Occipital lobe (tissue), 3 donors: ENCODE measurements at places on chromosomes 7 and 10.

DNA sequence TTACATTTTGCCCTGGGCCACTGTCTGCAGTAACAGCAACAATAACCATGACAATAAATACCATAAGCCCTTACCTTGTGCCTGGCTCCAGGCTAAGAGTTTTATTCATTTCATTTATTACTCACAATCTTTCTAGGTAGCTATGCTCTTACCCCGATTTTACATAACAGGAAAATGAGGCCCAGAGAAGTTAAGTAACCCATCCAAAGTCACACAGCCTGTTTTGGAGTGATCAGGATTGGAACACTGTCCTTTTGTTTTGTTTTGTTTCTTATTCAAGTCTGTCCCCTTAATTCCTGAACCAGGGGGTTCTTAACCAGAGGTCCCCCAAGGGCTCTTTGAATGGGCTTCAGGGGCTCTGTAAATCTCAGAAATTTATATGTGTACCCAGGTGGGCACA is 4.2 kb upstream of the LBX1 start:
- DNase-seq, result no peak

- no peak for DNase-seq
Observed at GRCh38 chr10:88995156-88995876, 4.7 kb downstream of the FAS start.

DNA sequence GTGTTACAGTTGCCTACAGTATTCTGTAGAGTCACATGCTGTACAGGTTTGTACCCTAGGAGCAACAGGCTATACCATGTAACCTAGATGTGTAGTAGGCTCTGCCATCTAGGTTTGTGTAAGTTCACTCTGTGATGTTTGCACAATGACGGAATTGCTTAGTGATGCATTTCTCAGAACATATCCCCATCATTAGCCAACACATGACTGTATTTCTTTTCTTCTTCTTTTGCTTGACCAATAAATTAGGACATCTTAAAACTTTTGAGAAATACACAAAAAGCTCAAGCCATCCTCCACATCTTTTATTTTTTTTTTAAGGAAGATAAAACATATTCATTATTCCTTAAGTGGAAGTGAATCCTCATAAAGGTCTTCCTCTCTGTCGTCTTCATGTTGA is 5.4 kb upstream of the PFKFB3 start:
- no peak for DNase-seq

DNA sequence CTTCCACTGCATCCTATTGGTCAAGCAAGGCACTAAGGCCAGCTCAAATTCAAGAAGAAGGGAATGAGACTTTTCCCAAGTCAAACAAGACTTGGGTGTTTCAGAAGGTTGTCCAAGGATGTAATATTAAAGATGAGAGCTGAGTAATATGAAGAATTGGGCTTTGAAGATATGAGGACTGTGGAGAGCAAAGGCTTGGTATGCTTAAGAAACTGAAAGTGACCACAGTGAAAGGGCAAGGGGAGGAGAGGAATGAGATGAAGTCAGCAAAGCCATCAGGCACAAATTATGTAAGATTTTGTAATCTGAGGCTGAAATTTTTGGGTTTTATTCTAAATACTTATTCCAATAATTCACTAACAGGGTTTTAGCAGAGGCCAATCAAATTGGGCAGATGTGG is 38.6 kb upstream of the NPY start:
- no peak for DNase-seq

DNA sequence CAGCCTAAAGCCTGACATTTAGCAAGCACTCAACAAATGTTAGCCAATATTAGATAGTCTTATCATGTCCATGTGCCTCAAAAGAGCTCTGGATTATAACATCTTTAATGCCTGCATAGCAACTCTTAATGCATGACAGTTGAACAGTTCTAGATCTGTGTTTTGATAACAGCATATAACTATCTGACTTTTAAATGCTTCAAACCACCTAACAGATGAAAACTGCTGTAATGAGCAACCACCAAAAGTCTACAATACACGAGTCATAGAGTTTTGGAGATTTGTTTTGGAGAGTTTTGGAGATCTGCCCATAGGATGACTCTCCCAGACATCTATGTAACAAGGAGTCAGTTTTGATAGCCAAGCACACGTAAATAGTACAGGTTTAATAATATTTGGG is 227.3 kb downstream of the TWIST1 start:
- no peak for DNase-seq

- no peak for DNase-seq
Observed at GRCh38 chr7:151168003-151168786, 701 bp upstream of the GBX1 start.

- DNase-seq, result no peak
Observed at GRCh38 chr7:142612237-142612881, 136.9 kb upstream of the PRSS1 start.

DNA sequence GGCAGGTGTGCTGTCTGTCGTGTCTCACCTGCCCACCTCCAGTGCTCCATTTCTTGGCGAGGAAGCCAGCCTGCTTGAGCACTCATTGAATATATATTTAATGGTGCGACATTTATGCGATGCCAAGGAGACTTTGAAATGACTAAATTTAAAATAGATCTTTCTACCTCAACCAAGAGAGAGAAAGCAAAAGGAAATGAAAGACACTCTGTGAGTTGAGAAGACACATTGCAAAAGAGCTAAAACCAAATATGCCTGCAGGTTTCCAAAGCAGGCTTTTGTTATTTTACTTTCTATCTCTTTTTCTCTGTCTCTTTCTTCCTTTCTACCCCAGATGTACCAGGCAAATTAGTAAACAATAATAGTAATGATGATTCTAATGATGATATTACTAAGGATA is 53.6 kb upstream of the AOAH start:
- no peak for DNase-seq

DNA sequence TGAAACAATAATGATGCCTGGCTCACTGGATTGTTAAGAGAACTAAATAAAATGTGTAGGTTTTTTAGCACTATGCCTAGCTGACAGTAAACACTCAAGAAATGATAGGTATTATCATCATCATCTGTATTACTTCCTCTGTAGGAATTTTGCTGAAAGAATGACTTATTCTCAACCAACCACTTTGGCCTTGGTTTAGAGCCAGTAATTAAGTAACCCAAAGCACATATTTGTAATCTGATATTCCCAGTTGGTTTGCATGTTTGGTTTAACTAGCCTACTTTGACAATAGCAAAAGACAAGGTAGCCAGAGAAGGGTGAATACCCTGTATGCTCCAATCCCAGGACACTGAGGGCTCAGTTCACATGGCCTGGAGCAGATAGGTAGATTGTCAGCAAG is 34.4 kb downstream of the BCAP29 start:
- no peak for DNase-seq

- no peak for DNase-seq
Observed at GRCh38 chr10:72353965-72354355, 759 bp downstream of the DNAJB12 start.

- DNase-seq, result no peak
Observed at GRCh38 chr7:48262606-48263310, 91.5 kb downstream of the ABCA13 start.

- no peak for DNase-seq
Observed at GRCh38 chr10:66587680-66588050, 338.2 kb upstream of the LRRTM3 start.

DNA sequence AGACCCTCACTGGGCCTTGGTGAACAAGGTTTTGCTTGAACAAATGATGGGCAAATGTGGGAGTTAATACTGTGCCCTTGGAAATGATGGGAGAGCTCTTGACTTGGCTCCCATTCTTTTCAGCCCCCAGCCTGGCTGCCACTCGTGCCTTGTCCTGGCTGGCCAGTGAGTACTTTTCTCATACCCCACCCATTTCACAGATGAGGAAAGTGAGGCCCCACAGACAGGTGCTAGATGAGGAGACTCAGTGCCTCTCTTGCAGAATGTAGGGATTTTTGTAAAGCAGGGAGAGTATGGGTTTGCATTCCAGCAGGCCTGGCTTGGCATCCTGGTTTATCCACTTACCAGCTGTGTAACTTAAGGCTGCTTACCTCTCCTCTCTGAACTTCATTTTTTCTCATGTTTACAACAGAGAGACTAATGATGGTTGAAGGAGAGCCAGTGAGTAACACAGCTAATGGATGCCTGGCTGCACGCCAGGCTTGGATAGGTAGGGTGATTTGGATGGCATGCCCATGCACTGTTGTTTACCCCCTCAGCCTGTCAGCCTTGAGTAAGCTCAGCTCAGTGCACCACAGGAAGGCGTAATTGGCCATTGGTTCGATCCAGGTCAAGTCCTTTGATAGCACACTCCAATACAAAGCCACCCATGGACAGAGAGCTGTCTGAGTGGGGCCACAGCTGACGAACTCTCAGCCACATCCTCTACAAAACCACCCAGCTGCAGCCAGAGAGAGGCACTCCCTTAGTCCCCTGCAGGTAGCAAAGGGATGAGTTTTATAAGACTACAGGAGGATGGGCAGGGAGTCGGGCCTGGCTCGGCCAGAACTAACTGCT is 436.8 kb downstream of the RPS24 start:
- DNase-seq, result no peak

DNA sequence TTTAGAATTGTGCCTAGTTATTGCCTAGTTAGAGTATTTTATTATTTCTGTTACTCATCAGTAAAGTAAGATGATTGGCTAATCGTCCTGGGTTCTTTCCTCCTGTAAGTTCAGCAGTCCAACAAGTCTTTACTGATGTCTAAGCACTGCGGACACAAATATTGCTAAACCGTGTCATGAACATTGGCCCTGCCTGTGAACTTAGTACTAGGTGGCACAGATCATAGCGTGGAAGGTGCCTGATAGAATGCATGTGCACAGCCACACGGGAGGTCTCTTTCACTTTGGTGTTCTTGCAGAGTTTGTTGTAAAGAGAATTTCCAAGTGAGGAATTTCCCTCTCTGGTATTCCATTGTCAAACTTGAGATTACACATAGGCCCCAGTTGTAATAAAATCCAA is 38.0 kb downstream of the RBM33 start:
- DNase-seq, result no peak

- no peak for DNase-seq
Observed at GRCh38 chr10:69901628-69902505, 100.2 kb downstream of the COL13A1 start.

DNA sequence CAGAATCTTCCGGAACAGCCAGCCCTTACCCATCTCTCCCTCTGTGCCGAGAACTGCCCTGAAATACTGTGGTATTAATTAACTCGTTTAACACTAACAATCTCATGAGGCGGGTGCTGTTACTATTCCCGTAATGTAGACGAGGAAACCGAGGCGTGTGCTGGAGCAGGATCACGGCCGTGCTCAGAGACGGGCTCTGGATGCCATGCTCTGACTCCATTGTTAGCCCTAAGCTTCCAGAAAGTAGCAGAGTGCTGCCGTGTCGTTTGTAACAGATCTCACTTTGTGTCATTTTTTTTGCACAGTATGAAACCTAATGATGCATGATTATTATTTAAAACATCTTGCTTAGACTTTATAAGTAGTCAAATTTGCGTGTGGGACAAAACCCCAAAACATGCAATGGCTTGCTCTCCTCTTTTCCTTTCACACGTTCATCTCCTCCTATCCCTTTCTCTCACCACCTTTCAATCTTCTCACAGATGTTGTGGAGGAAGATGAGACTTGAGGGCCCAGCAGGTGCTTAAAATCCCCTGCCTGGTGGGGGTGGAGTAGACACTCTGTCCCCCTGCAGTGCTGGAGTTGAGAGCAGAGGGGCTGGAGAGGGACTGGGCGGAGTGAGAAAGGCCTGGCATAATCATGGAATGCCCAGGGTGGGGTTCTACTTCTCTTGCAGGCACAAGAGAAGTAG is 482 bp upstream of the ACTR3C start:
- DNase-seq, result no peak

- DNase-seq, result no peak
Observed at GRCh38 chr7:102068846-102069245, 217.8 kb upstream of the SH2B2 start.

DNA sequence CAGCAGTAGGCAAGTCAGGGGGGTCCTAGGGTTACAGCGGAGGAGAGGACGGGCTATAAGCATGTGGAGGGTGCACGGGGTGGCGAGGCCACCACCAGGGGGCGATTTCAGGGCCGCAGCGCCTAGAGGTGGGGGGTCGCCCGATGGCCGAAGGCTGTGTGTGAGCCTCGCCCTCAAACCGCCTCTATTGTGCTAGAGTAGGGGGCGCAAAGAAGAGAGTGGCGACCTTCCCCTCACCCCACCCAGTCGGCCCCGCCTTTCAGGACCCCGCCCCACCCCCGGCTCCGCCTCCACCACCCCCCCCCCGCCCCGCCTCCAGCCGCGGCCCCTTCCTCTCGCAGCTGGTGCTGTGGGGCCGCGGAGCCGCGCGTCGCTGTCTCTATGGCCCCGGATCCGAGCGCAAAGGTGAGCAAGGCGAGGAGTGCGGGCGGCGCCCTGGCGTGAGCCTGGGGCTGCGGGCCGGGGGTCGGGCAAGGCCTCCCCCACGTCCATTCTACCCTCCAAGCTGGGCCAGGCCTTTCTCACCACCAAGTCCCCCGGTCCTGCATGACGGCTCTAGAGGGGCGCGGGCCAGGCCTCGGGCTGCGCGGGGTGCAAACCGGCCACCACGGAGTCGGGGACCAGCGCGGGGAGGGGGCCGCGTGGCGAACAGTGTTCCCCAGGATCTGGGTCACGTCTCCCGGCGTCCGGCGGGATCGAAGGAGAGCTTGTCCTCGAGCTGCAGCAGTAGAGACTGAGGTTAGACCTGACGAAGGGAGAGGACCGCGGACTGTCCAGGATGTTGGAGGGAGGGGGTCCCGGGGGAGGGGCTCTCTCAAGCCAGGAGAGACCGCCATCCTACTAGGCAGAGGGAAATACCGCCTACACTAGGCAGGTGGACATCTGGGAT is at the start of gene SEMA4G:
TSS of gene SEMA4G (plus strand) at position 318 of the 889 bp plus-strand sequence. CDS start 3,409 bp downstream, outside the sequence.
- no peak for DNase-seq

GRCh38 chr10:49595003-49595712 is 15.0 kb upstream of the SLC18A3 start:
- DNase-seq, result no peak

DNA sequence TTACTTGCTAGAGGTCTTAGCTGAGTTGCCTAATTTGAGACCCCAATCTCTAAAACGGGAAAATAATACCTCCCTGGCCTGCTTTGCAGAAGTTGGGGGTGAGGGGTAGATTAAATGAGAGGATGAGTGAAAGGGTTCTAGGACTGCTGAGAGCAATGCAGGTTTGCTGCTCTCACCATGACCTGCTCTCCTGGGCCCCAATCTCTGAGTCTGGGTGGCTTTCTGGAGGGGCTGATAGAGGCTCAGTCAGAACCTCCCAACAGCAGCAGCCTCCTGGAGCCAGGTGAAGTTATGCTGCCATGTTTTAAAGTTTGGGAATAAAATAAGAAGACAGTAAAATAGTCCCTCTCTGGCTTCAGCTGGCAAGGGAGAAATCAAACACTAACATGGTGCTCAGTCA is 7.3 kb downstream of the UROS start:
- no peak for DNase-seq

DNA sequence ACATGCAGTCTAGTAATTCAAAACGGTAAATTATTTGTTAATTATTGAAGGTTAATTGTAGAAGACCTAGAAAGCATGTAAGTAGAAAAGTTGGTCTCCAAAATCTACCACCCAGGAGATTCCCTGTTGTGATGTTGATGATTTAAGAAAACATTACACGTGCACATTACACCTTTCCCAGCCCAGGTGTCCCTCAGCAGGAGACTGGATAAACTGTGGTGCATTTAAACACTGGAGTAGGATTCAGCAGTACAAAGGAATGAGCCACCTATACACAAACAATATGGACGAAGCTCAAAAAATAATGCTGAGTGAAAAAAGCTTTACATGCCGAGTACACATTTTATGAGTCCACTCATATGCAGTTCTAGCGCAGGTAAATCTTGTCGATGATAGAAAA is 109.0 kb upstream of the STARD3NL start:
- no peak for DNase-seq

- no peak for DNase-seq
Observed at GRCh38 chr7:15839416-15840100, 153.1 kb upstream of the MEOX2 start.
